ENCODE measurements at places on chromosomes 3 and 15. TPM values are rescaled to one million over a fixed set of nuclear protein-coding genes. Genes with fewer than 3 reads are reported as not detected.

GOLGA6A gene
- polyA plus RNA-seq, result not detected

ITPKA gene
- polyA plus RNA-seq, result 0.53 TPM

ADAM10 gene
- polyA plus RNA-seq, result 136 TPM

IMPG2 gene
- polyA plus RNA-seq, result 1.5 TPM

LYSMD2 gene
- 5.8 TPM for polyA plus RNA-seq

ZDHHC23 gene
- 0.59 TPM for polyA plus RNA-seq

CHRNB4 gene
- 0.16 TPM for polyA plus RNA-seq

GRCh38 chr15:36632226-36632625 is 52.8 kb downstream of the CDIN1 start:
- no peak for DNase-seq

- no peak for DNase-seq
Observed at GRCh38 chr15:64017082-64017588, 29.1 kb downstream of the DAPK2 start.

DNA sequence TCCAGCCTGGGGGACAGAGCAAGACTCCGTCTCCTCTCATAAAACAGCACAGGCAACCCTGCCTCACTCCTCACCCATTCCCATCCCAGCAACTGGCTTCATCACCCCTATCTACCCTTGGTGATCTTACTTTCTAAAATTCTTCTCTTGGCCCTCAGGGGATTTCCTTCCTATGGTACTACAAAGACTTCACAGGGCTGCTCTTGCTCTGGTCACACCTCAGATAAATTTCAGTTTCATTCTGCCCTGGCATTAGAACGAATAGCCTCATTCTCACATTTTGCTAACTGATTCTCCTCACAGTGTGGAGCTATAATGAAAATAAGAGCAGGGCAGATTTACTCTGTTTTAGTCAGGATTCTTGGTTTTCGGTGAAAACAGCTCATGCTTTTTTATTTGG is 22.1 kb upstream of the CRBN start:
- DNase-seq, result no peak

- no peak for DNase-seq
Observed at GRCh38 chr15:85477730-85478129, 97.3 kb downstream of the AKAP13 start.

DNA sequence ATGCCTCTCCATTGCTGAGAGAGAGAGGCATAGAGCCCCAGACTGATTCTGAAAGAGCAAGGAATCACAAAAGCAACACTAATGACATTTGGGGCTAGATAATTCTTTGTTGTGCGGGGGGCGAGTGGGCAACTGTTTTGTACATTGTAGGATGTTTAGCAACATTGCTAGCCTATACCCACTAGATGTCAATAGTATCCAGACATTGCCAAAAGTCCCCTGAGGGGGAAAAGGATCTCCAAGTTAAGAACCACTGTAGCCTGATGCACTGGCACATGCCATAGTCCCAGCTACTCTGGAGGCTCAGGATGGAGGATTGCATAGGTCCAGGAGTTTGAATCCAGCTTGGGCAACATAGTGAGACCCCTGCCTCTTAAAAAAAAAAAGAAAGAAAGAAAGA is 22.8 kb upstream of the GOLM2 start:
- DNase-seq, result no peak

- no peak for DNase-seq
Observed at GRCh38 chr3:141346418-141346817, 21.9 kb upstream of the ZBTB38 start.

DNA sequence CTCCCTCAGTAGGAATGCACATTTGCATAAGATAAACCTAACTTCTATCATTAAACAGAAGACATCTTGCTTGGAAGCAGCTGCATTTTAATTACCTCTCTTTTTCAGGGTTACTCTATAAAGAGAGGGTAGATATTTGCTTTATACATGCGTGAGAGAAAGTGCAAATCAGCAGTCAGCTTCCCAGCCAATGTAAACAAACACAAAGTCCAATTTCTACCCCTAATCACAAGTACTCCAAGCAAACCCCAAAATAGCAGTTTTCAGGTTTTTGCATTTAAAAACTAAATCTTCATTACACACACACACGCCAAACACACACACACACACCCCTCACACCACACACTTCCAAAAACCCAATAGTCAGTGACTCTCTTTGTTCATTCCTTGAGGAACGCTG is 303.9 kb upstream of the ALCAM start:
- no peak for DNase-seq

GRCh38 chr15:101172501-101173071 is 79.3 kb downstream of the CHSY1 start:
- no peak for DNase-seq

DNA sequence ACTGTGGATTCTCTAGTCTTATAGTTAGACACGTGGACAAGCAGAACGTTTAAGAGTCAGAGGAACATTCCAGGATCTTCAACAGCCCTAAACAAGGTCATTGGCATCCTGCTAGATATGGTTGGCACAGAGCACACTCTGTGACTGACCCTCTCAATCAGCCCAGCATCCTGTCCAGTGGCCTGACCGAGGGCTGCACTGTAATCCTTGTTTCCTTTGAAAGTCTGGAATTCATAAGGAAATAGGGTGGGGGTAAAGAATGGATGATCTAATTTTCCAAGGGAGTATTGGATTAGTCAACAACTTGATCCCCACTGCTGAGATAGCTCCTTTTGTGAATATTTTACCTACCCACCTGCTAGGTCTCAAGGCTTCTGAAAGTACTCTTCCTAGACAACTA is 94.5 kb upstream of the DLG1 start:
- DNase-seq, result no peak

- no peak for DNase-seq
Observed at GRCh38 chr3:187183210-187183862, 13.9 kb upstream of the RTP1 start.

DNA sequence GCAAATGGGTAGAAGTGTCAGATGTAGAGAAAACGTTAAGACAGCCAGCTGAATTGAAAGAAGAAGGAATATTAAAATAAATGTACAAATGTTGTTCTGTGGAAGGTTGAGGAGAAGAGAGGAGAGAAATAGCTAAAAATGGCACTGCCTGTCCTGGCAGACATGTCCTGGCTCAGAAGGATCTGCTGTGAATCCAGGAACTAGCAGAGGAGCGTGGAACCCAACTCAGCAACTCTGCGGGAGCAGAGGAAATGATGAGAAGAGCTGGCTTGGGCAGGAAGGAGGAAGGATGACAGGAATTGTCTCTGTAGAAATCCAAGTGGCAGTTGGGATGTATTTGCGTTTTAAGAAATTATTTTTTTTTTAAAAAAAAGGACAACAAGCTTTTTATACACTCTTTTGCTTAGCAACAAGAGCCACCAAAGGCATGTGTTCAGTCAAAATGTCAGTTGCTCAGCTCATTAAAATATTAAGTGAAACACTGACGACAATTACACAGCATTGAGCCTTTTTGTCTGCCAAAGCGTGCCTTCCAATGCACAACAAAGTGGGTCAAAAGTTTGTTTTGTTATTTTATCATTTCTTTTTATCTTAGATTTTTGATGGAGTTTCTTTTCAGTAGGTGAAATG is 16.1 kb downstream of the NANOGP8 start:
- no peak for DNase-seq

DNA sequence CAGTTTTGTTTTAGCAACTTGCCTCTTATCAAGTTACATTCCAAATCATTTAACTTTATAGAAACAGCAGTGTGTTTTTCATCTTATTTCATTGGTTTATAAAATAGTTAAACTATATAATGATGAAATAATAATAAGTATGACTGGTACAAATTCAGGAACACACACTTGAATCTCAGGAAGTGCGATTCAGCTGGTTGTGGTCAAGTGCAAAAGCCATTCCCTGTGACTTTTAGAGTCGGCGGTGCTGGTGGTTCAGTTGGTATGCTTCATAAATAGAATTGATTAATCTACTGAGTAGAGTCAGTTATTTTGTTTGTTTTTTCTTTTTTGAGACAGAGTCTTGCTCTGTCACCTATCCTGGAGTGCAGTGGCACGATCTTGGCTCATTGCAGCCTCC is 22.7 kb downstream of the SACM1L start:
- DNase-seq, result no peak

- no peak for DNase-seq
Observed at GRCh38 chr15:78224023-78224411, 10.3 kb downstream of the ACSBG1 start.

- no peak for DNase-seq
Observed at GRCh38 chr15:98760112-98760826, 111.9 kb downstream of the IGF1R start.

- DNase-seq, result no peak
Observed at GRCh38 chr3:105322570-105323273, 44.0 kb upstream of the ALCAM start.
